ENCODE measurements at places on chromosomes 7 and 10.

- no peak for DNase-seq
These were observed 145.0 kb upstream of the TMEM229A start for GRCh38 chr7:124177891-124178290.

GRCh38 chr10:122558452-122558851 is 2.1 kb upstream of the DMBT1 start:
- DNase-seq: no peak

DNA sequence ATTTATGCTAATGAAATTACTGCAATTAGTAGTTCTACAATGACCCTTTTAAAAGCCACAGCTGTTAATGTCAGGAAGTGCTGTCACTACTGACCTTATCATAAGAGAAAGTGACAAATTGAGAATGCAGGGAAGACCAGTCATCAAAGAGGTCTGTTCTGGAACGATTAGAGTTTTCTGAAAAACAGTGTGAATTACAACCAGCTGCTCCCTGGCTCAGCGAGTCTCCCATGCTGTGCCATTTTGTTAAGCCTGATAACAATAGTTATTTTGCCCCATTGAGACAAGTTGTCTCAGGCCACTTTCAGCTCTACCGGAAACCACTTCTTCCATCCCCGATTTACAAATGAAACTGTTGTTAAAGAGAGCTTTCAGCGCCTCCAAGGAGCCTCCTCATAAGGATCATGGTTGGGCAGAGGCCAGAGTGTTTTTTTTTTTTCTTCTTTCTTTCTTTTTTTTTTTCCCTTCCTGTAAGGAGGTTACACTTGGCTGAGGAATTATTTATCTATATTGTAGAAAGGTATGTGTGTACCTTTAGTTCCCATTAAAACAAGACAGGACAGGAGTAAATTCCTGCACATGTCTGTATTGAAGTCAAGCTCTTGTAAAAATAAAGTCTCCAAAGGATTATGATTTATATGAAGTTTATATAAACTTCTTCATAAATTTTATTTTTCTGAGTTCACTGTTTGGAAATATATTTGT is 173.6 kb downstream of the CDCA7L start:
- DNase-seq: no peak

DNA sequence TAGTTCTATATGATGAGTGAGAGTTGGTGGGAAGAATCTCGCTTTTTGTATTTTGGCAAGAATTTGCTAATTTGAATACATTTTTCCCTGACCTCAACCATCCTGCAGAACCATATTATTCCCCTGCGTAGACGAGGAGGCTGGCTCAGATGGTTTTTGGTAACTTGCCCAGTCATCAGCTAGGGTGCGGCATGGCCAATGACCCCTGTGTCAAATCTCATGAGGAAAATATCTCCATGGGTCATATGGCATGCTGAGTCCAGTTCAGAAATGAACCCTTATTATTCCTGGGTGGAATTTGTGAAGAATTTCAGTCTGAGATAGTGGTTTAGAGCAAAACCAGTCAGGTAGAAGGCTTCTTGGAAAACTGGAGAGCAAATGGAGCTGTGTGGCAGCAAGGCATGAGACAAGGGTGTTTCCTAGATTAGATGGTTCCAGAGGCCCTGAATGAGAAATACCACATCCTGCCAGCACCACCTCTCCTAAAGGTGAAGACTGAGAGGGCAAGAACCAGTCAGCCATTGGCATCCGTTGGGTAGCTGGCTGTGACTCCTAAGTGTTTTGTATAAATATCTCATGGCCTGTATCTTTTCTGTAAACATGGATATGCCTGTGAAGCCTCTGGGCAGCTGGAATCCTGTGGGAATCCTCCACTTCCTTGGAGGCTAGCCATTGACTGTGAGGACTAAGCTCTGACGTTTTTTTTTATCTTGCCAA is 5.8 kb upstream of the UPP1 start:
- DNase-seq: no peak

GRCh38 chr10:122515588-122516231 is 44.8 kb upstream of the DMBT1 start:
- no peak for DNase-seq

GRCh38 chr7:151585744-151586393 is 66.2 kb upstream of the RHEB start:
- DNase-seq: no peak

GRCh38 chr7:54354436-54354835 is 187.7 kb upstream of the VSTM2A start:
- DNase-seq: no peak

- peak; percentile 57 for DNase-seq
These were observed 1.6 kb downstream of the CDK14 start for GRCh38 chr7:90597563-90598253.

- DNase-seq: no peak
These were observed 116.5 kb upstream of the ADAM12 start for GRCh38 chr10:126504761-126505112.

- DNase-seq: no peak
These were observed 16.8 kb upstream of the TES start for GRCh38 chr7:116193329-116194087.

GRCh38 chr10:35546824-35547225 is 58.3 kb upstream of the GJD4 start:
- no peak for DNase-seq

DNA sequence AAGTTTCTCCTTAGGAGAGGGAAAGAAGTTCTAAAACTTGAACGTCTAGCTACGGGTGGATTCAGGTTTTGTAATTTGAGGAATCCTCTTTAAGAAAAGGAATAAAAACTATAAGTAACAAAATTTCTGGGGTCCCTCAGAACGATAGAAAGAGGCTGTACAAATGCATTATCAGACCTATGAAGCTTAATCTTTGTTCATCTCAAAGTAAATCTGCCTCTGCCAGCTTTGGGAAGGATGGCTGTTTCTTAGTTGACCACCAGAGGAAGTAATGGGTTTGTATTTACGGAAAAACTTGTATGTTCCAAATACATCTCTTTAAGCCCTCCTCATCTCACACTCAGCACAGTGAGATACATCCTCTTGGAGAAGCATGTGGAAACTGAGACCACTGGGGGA is 864 bp downstream of the PSTK start:
- peak; percentile 34 for DNase-seq

DNA sequence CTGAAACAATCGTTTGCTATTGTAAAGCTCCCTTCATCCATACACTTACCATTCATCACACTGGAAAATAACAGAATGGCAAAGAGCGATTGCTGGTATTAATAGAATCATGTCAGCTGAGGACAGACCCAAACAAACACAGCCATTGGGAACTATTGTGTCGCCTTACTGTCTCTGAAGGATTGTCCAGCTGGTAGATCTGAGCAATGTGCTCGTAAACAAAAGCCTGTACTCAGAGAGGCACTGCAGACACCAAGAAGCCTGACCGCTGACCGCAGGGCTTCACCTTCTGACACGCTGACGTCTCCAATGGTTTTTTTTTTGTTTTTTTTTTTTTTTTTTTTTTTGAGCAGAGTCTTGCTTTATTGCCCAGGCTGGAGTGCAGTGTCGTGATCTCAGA is 151.0 kb upstream of the FRMD4A start:
- no peak for DNase-seq

DNA sequence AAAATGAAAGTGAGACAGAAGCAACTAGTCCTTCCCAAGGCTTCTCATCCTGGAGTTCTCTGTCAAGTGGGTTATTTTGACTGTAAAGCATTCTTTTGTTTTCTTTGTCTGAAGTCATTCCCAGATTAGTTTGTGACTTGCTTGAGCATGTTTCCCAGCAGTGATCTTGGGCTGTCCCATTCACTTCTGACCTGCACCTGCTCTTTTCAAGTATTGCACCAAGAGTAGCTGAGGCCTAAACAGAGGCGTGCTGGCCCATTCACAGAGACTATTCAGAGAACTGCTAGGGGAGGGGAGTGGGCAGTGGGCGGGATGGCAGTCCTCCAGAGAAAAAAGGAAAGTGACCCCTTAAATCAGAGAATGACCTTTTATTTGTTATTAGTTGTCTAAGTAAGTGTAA is 61.3 kb downstream of the CACNA2D1 start:
- DNase-seq: no peak

DNA sequence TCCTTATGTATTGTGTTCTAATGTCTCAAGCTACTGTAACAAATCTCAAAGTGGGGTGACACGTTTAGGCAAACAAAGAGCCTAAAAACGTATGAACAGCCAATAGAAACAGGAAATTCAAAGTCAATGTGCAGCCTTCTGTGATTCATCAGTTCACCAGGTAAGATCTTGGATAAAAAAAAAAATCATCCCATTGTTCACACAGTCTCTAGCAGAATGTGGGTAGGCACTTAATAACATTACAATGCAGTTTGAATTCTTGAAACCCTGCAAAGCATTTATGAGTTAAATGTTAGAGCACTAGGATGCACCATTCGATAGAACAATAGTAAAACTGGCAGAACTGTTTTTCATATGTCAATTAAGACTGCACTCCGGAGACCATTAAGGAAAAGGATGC is 88.2 kb upstream of the HDAC9 start:
- no peak for DNase-seq

DNA sequence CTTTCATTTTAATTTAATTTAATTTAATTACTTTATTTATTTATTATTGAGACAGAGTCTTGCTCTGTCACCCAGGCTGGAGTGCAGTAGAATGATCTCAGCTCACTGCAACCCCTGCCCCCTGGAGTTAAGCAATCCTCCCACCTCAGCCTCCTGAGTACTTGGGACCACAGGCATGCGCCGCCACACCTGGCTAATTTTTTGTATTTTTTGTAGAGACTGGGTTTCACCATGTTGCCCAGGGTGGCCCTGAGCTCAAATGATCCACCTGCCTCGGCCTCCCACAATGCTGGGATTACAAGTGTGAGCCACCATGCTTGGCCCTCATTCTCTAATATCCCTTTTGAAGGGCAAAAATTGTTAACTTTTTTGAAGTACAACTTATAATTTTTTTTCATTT is 92.9 kb downstream of the XRCC2 start:
- no peak for DNase-seq

- no peak for DNase-seq
These were observed 150.6 kb downstream of the CACNB2 start for GRCh38 chr10:18290651-18291313.

GRCh38 chr10:24207781-24208611 is 942 bp upstream of the KIAA1217 start:
- DNase-seq: peak; percentile 30

DNA sequence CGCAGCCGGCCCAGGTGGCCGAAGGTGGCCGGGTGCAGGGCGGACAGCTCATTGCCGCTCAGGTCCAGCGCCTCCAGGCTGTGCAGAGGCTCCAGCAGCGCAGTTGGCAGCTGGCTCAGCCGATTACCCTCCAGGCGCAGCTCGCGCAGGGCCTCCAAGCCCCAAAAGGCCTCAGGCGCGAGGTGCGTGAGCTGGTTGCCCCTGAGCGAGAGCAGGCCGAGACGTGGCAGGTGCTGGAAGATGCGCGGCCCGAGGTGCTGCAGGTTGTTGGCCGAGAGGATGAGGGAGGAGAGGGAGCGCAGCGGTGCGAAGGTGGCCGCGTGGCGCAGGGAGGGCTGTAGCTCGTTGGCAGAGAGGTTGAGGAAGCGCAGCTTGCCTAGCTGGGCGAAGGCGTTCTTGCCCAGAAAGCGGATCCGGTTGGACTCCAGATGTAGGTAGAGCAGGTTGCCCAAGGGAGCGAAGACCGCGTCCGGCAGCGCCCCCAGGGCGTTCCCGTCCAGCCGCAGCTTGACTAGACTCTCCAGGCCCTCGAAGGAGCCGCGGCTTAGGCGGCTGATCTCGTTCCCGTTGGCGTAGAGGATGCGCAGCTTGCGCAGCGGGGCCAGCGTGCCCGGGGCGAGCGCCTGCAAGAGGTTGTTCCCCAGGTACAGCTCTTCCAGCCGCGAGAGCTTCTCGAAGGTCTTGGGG is 923 bp downstream of the TRIL start:
- no peak for DNase-seq

- no peak for DNase-seq
These were observed 51.1 kb upstream of the KCNIP2 start for GRCh38 chr10:101894742-101895141.

GRCh38 chr10:22560096-22560912 is 154.1 kb downstream of the PIP4K2A start:
- no peak for DNase-seq

DNA sequence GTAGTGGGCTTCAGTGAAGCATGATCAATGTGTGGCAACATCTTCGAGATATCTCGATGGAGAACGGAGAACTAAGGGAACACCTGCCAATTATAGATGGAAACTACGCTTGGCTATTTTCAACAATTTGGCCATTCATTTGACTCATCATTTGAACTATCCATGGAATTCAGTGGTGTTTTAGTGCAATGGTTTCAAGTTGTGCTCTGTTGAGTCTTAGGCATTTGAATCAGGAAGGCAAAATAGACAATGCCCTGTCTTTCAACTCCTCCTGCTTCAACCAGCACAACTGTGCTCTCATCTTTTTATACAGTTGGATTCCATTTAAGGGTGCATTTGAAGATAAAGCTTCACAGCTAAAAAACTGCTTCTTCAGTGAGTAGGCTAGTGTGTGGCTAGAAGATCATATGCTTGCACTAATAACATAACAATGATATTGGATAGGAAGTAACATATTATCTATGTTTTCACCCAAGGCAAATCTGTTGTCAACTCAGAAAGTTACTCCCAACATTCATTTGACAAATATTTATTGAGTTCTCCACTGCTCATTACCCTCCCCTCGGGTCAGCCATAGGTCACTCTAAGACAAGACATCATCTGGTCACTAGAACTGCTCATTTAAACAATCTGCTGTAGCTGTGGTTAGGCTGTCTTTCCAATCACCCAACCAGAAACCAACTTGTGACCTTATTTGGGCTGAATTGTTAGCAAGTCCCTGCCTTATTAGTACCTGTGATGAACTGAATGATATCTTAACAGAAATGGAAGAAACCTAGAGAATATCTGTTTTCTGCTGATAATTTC is 314.1 kb upstream of the SP4 start:
- DNase-seq: no peak

GRCh38 chr7:108149908-108150307 is 19.7 kb upstream of the LAMB4 start:
- no peak for DNase-seq

- DNase-seq: no peak
These were observed 566.6 kb upstream of the ZWINT start for GRCh38 chr10:56927701-56928100.

GRCh38 chr10:127987467-127988380 is 80.8 kb downstream of the PTPRE start:
- no peak for DNase-seq

DNA sequence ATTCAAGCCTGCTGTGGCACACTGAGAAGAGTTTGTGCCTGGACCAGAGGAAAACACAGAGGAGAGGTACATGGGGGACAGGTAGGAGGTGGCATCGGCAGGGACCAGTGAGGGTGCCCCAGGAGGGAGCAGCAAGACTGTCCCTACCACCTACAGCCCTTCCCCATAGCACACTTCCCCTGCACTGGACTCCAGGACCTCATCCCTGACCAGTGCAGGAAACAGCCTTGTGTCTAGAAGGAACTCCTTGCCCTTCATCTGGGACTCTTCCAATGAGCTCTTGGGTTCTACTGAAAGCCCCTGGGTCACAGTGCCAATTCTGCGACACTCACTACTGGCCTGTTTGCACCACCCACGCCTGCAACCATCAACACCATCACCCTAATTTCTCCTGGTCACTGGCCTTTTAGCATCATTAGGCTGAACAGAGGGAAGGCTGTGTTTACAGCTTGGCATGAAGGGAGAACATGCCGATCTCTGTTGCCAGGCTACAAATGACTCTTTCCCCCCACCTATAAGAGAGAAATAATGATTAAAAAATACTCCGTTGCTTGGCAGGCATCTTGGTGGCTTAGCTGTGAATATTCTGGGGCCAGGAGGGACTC is 371.9 kb upstream of the ZMIZ1 start:
- DNase-seq: no peak

GRCh38 chr10:102413053-102413705 is 5.4 kb downstream of the PSD start:
- DNase-seq: no peak
